Activated T-helper 1 cell treated with anti-CD3 and anti-CD28 coated beads, Interleukin-12 subunit alpha, Interleukin-12 subunit beta, Interleukin-2, Interleukin-4 antibody, amounts not matched to agents 30 ng/mL and 10 ng/mL and 1 ng/mL, durations not matched to agents 14 hours and 24 hours and 36 hours (primary cell): ENCODE measurements at places on chromosomes 5 and 9. TPM values are rescaled to one million over a fixed set of nuclear protein-coding genes. Genes with fewer than 3 reads are reported as not detected.

The ZNF618 gene
- 0.07 and 0.16 TPM in 2 replicates for total RNA-seq

DNA sequence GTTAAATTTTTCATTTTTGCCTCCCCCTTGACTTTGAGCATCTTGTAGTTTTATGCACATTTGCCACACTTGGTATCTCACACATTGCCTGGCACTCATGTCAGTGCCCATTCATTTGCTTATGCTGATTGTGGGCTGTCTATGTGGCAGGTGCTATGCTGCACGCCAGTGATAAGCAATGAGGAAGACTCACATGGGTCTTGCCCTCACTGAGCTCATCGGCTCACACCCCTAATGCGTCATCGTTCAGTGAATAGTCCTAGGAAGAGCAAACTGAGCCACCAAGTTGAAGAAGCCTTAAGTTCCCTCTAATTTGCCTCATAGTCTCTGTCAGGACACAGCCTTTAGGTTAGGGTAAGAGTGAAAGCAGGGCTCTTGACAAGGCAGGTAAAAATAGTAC, 209.4 kb upstream of the IL12B start:
- DNase-seq: no peak

- DNase-seq: no peak
Measured at GRCh38 chr5:123147741-123148140, 58.7 kb downstream of the PRDM6 start.

GRCh38 chr5:181099602-181100086, 31.3 kb downstream of the OR2V1 start:
- DNase-seq: no peak

DNA sequence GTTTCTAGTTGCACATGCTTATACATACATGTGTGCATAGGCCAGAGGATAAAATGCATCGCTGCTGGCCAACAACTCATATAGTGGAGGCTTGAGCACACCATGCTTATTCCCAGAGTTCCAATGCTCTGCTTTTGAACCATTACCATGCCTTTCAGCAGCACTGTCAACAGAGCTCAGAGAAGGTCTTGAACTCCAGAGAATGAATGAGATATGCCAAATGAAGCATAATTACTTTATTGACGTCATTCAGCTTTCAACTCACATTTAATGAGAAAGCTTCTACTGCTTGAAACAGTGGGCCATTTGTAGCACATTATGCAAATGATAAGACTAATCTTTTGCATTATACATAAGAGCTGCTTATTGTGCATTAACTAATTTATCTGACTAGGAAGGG, 765.3 kb upstream of the GRAMD2B start:
- DNase-seq: no peak

DNA sequence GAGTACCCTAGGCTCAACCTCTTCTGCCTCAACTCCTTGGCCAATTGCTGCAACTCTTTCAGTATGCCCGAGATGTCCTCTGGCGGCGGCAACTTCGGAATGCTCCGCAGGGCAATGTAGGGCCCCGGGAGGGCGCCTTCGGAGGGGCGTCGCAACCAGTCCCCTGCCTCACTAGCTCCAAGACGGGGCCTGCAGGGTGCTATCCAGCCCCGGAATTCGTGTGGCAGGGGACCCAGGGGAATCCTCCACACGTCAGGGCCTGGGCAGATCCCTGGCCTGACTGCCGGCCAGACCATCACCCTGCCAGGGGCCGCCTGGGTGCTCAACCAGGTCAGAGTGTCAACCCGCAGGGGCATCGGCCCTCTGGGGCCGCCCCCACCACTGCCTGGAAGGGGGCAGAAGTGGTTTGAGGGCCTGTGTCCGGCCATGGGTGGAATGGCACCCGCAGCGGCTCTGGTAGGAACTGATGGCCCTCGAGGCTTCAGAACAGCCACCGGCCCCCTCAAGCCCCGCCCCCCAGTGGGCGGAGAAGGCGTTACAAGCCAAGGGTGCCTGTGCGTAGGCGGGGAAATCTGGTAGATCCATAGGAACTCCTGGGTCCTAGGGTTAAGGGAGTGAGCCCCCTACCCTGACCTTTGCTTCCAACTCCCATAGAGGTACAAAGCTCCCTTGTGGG, at the start of gene POU5F2:
POU5F2 (minus strand) TSS at position 465 of the 676 bp plus-strand sequence; CDS start at position 428, 37 bp downstream.
- no peak for DNase-seq

The SUSD3 gene
- total RNA-seq: 31.7 and 33.2 TPM in 2 replicates

DNA sequence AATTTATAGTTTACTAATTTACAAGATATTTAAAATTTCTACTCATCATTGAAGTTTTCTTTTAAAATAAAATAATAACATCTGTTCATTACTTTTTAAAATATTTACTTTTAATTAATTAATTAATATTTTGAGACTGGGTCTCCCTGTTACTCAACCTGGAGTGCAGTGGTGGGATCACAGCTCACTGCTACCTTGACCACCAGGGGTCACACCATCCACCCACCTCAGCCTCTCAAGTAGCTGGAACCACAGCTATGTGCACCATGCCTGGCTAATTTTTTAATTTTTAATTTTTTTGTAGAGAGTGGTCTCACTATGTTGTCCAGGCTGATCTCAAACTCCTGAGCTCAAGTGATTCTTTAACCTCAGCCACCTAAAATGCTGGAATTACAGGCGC, 1013.6 kb downstream of the CDH9 start:
- no peak for DNase-seq

DNA sequence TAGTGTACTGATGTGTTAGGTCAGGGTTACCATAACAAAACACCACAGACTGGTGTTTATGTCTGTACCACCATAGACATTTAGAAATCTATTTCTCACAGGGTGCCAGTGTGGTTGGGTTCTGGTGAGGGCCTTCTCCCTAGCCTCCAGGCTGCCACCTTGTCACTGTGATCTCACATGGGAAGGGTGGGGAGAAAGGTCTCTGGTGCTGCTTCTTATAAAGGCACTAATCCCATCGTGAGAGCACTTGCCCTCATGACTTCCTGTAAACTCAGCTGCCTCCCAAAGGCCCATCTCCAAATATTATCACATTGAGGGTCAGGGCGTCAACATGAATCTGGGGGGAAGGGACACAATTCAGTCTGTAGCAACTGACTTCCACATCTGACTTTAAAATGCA, 49.8 kb downstream of the PIK3R1 start:
- no peak for DNase-seq

- DNase-seq: no peak
Measured at GRCh38 chr5:180438785-180439780, 55.1 kb upstream of the CNOT6 start.

The IFNB1 gene
- 0.23 TPM in 1 of 2 replicates, not detected in the other for total RNA-seq

The SLC22A4 gene
- 1.6 and 2.6 TPM in 2 replicates for total RNA-seq

The BARHL1 gene
- not detected in 2 replicates for total RNA-seq

The IFNA21 gene
- not detected in 2 replicates for total RNA-seq

DNA sequence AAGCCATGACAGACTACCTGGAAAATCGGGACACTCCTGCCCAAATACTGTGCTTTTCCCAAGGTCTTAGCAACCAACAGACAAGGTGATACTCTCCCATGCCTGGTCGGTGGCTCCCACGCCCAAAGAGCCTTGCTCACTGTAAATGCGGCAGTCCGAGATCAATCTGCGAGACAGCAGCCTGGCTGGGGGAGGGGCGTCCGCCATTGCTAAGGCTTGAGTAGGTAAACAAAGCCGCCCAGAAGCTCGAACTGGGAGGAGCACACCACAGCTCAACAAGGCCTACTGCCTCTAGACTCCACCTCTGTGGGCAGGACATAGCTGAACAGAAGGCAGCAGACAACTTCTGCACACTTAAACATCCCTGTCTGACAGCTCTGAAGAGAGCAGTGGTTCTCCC, 272.1 kb upstream of the CCNG1 start:
- DNase-seq: no peak

- no peak for DNase-seq
Measured at GRCh38 chr5:150503977-150504620, 3.8 kb upstream of the NDST1 start.

DNA sequence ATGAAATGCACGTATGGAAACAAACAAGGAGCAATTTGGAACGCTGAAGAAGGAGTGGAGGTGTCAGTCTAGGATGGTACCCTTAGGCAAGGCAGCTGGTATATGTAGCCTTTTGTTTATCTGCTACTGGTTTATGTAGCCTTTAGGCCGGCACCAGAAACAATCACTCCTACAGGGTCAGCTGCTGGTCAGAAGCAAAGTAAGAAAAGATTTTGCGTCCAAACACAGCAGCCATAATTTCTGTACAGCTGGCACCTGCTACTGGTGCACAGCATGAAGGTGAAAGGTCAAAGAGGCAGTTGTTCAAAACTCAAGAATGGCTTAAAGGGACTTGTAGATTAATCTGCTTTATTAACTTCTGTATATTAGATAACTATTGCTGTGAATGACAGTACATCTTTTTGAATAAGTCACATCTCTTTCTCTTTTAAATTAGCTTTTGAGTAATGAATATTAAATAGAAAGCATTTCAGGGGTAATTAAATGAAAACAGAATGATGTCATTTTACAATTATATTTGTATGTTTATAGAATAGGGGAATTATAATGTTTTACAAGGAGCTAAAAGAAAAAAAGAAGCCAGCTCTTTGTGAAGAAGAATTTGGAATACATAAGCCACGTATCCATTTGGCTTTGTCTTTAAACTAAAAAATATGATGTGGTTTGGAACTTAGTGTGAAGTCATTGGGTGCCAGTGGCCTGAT, 33.1 kb upstream of the TLX3 start:
- DNase-seq: no peak

- DNase-seq: no peak
Measured at GRCh38 chr9:94612071-94612470, 18.4 kb upstream of the FBP2 start.

- DNase-seq: no peak
Measured at GRCh38 chr9:89813482-89813881, 208.7 kb downstream of the GADD45G start.

GRCh38 chr5:145991044-145991575, 54.7 kb downstream of the SH3RF2 start:
- DNase-seq: no peak

The DNAI1 gene
- not detected in 2 replicates for total RNA-seq

The SPINK13 gene
- total RNA-seq: not detected in 2 replicates

DNA sequence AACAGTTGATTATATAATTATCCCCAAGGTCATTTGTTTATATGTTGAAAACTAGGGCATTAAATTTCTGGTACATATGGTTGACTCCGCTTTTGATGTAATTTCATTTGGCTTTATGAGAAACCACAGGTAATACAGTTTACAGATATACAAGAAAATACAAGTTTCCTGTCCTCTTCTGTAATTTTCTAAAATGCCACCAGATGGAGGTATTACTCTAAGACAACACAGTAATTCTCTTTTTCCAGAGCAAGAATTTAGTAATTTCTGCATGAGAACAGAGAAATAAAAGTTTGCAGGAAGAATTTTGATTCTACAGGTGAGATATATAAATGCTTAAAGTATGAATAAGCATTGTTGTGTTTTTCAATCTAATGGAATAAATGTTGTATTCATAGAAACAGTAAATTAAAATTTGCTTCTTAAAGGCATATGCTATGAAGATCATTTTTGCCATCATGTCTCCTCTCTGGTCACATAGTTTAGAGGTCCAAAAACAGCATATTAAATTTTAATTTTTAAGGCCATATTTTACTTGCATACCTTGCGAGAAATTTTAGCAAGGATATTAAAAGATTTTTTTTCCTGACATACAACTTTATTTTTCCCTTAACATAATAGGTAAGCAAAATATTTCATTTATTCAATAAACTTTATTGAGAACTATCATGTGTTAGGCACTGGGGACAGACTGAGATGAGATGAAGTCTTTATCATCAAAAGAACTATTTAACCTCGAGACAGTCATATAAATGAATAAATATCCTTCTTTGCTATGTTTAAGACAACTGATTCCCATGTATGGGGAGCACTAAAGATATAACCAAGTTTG, 22.7 kb downstream of the CHD1 start:
- DNase-seq: no peak

- DNase-seq: no peak
Measured at GRCh38 chr9:136318111-136318775, 9.1 kb upstream of the GPSM1 start.

GRCh38 chr9:76528056-76528455, 69.1 kb downstream of the GCNT1 start:
- DNase-seq: no peak

The ZNG1C gene
- 35.0 and 35.8 TPM in 2 replicates for total RNA-seq

DNA sequence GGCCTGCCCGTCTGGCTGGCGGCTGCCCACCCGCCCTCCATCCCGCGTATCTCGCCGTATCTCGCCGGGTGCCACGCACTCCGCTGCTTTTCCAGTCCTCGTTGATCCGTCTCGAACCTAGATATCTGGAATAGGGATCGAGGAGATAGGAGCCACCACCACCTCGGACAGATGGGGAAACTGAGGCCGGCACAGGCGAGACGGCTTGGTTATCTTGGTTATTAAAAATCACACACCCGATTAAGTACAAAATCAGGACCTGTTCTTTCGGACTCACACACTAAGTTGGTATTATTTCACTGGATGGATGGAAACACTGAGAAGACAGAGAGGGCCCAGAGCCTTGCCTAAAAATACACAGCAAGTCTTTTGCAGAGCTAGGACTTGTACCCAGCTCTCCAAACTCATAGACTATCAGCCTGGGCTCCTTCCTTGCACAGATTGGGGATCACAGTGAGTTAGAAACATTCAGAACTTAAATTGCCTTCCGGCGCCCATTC, 678 bp downstream of the SLC26A2 start:
- DNase-seq: no peak

- no peak for DNase-seq
Measured at GRCh38 chr5:93911609-93912008, 170.2 kb upstream of the POU5F2 start.

DNA sequence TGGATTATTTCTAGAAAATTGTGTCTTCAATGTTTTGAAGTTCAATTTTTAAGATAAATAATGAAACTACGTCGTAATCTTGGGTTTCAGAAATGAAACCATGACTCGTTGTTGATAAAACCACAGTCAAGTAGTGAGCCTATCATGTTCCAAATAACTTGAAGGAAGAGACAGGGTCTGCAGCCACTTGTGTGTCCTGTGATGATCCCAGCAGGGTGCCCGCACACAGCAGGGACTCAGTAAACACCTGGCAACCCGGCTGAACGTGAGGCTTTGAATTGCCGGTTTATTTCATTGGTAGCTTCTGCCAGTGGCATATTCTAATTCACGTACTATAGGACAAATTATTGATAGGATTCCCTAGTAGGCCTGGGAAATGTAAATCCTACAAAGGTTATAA, 679.6 kb downstream of the IRX1 start:
- no peak for DNase-seq

DNA sequence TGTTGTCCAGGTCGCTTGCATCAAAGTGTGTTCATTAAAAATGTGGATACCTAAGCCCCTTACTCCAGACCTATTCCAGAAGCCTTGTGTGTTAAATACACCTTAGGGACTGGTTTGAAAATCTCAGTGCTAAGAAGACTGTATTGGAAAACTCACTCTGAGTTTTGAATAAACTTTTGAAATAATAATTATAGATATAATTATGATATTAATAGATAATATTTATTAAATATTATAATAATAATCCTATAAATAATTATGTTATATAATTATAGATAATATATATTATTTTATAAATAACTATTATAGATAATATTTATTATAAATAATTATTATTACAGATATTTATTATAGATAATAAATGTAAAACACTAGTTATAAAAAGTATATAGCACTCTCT, 165.3 kb downstream of the ARRDC3 start:
- no peak for DNase-seq
